GM23338 (cell line): ENCODE measurements at places on chromosomes 12 and 14.
A peak's percentile ranks its signal among the peaks of the same experiment; 100 is the strongest.

DNA sequence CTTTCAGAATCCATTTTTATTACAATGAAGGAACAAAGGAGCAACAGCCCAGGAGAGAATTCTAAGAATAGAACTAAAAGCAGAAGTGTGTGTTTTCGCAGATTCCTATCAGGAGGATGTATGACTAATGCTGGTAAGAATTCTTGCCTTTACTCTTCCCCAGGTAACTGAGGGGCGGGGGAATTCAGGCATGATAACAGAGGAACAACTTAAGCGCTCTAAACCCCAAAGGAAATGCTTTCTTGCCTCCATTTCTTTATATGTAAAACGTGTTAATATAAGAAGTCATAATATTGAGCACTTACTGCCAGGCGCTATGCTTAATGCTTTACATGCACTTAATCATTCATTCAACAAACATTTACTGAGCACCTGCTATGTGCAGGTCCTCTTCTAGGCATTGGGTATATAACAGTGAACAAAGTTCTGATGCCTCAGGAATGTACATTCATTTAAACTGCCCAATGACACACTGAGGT lies 4.5 kb downstream of the HCAR1 start:
- peak; percentile 42 for DNase-seq

GRCh38 chr12:128056136-128056801 lies 210.7 kb upstream of the TMEM132C start:
- peak; percentile 15 for DNase-seq

DNA sequence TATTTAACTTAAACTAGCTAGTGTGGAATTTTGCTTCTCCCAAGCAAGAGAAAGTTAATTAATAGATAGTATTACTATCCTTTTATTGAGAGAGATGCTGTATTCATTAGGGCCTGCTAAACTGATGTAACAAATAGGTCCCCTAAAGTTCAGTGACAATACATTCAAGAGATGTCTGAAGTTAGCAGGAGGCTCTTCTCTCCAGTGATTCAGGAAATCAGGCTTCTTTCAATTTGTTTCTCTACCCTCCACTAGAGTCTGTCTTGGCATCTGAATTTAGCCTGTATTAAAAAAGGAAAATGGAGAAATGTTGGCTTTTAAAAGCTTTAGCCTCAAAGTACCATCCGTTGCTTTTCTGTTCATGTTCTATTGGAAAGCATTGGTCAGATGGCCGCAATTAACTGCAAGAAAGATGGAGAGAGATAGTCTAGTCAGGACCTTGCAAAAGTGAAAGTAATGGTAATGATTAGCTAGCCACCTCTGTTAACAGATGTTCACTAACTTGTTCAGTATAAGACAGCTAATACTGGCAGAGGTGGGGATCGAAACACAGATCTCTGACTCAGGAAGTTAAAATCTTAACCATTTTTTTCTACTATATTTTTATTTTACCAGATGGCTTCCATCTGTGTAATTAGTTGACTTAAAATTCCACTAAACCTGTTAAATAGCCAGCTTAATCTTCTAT lies 786.8 kb downstream of the TMTC2 start:
- DNase-seq = no peak

- peak; percentile 27 for DNase-seq
Measured at GRCh38 chr14:33834466-33835260, 116.2 kb downstream of the EGLN3 start.

GRCh38 chr12:89069431-89069830 lies 282.9 kb downstream of the DUSP6 start:
- no peak for DNase-seq

- DNase-seq = no peak
Measured at GRCh38 chr14:92619671-92620456, 106.3 kb downstream of the RIN3 start.

GRCh38 chr12:114404926-114405518 lies 922 bp downstream of the TBX5 start:
- peak; percentile 65 for DNase-seq

GRCh38 chr12:132955094-132956010 lies 754 bp downstream of the ZNF605 start:
- DNase-seq = peak; percentile 52

DNA sequence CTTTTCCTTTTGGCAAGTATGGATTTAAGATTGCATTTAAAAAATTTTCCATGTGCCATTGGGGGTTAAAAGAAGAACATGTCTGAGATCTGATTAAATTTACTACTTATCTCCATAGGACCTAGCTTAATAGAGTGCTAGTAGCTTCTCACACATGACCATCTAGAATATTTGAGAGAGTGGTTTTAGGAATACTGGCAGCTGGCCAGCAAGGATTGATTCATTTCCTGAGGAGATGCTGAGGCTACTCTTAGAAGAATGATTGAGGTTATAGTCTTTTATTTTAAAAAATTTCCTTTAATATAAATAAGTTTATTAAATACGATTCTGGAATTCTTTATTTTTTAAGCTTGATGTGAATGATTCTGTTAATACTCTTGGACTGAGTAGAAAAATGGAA lies 56.2 kb downstream of the MIPOL1 start:
- DNase-seq = no peak

- DNase-seq = peak; percentile 81
Measured at GRCh38 chr14:89915114-89915878, 39.2 kb downstream of the EFCAB11 start.

GRCh38 chr12:10366875-10367274 lies 23.0 kb downstream of the KLRK1 start:
- DNase-seq = no peak
